ENCODE measurements at places on chromosomes 2 and 18.
A peak's percentile ranks its signal among the peaks of the same experiment; 100 is the strongest.

- DNase-seq: no peak
These were observed 93.4 kb downstream of the CDH19 start for GRCh38 chr18:66510357-66511045.

- peak; percentile 64 for DNase-seq
These were observed 98.7 kb upstream of the POU3F3 start for GRCh38 chr2:104755026-104755878.

GRCh38 chr2:120344214-120344975, 1.5 kb upstream of the INHBB start:
- peak; percentile 36 for DNase-seq

- peak; percentile 16 for DNase-seq
These were observed 35.0 kb upstream of the AGAP1 start for GRCh38 chr2:235458839-235459273.

DNA sequence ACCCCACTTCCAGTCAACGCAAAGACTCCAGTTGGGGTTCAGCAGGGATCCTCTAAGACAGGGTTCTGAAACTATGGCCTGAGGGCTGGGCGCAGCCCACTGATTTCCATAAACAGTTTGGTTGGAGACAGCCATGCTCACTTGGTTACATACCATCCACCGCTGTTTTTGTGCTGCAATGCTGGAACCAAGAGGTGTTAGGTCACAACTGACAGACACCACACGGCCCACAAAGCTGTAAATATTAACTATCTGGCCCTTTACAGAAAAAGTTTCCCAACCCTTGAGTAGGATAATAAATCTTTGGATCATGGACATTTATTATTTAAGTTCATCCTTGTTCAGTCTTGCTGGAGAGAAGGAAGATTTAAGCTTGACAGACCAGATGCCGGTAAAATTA, 8.4 kb upstream of the CD226 start:
- DNase-seq: no peak

Data from fibroblast of gingiva (primary cell).